Fibroblast of lung (primary cell): ENCODE measurements at places on chromosomes 5 and 9. TPM values are rescaled to one million over a fixed set of nuclear protein-coding genes. Genes with fewer than 3 reads are reported as not detected.

SLC25A2 gene
- total RNA-seq = 0.66 TPM in 1 of 2 replicates, not detected in the other

ADRB2 gene
- 1.0 and 4.5 TPM in 2 replicates for total RNA-seq

CMBL gene
- 14.4 and 20.8 TPM in 2 replicates for total RNA-seq

TNFSF8 gene
- total RNA-seq = not detected in 2 replicates

NDUFB6 gene
- total RNA-seq = 21.8 and 35.5 TPM in 2 replicates

CDKN2B gene
- 29.0 and 44.9 TPM in 2 replicates for total RNA-seq

N4BP3 gene
- total RNA-seq = 0.26 and 0.83 TPM in 2 replicates

ZNF366 gene
- not detected in 2 replicates for total RNA-seq
